ENCODE measurements at places on chromosomes 11 and 22.

DNA sequence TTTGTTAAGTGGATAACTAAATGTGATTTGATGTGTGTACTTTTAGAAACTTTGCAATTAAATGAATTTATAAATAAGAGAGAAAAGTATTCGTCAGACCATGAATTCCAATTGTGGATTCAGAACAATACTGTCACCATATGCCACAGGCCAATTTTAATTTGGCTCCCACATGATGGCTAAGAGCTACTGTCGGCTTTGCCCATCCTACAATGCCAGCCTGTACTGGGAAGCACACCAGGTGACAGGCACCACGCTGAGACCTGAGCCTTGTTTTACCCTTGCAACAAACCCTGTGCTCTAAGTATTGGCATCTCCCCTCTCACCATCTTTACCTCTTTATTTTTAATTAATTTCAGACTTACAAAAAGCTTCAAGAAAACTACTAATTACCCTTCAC lies 14.0 kb downstream of the RAB30 start:
- no peak for DNase-seq

DNA sequence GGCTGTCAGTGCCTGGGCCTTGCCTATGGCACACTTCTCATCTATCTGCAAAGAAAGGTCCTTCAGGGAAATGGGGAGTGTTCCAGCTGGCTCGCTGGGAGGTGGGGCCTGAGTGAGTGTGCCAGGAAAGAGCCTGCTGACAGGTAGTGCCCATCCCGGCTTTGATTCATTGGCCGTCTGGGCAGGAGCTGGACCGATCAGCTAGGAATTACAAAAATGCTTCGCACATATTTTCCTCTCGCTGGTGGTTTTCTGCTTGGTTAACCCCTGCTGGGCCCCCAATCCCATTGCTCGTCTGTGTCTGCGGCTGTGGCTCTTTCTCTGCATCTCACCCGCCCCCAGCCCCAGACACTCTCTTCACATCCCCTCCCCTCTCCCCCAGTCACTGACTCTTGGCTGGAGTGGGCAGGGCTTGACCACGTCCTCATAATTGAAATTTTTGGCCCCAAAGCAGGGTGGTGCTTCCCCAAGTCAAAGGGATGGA lies 10.8 kb downstream of the LIF start:
- DNase-seq, result peak; percentile 61

DNA sequence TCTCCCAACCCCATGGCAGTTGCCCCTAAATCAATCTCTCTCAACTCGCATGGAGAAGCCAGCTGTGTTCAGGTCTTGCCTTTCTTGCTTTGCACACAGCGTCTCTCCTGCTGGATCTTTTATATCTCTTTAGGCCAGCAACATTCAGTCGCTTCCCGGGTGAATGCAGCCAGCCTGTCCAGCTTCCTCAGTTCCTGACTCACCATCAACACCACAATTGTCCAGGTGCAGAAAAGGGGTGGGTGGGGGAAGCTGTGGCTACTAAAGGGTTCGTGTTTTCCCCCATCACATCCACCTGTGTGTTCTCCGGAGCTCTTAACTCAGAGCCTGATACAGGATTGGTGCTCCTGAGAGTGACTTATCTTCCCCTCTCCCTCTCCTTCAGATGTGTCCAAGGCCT lies 116.5 kb downstream of the HIPK3 start:
- no peak for DNase-seq

DNA sequence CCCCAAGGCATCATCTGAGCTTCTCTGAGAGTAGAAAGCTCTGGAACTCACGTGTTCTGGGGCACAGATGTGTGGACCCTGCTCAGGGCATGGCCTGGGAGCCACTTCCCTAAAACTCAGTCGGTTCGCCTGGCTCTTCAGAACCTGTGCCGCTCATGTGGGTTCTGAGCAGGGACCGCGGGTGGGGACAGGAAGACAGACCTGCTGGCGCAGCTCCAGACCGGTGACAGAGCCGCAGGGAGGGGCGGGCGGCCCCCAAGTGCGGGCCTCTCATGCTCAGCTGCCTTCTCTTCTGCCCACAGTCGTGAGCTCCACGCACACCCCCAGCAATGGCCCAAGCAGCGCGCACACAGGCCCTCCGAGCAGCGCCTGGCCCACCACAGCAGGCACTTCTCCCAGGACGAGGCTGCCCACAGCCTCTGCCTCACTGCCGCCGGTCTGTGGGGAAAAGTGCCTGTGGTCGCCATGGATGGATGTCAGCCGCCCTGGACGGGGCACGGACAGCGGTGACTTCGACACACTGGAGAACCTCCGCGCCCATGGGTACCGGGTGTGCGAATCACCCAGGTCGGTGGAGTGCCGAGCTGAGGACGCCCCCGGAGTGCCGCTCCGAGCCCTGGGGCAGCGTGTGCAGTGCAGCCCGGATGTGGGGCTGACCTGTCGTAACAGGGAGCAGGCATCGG lies 24.2 kb downstream of the MUC5AC start:
- no peak for DNase-seq

DNA sequence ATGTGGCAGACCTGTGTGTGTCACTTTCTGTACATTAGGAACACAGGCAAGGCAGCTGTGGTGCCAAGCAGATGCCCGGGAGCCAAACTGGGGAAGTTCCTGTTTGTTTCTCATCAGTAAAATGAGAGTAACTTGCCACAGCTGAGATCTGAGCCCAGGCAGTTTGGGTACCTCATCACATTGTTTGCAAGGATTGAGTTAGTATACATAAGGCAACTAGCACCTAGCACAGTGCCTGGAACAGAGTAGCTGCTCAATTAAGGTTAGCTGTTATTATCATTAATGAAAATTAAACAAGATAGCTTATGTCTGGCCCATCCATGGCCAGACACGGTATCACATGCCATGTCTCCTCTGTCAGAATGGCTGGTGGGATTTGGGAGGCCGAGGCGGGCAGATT lies 7.8 kb downstream of the SOX10 start:
- no peak for DNase-seq

Measured in AG04450 (cell line).